AG04449 (cell line): ENCODE measurements at places on chromosomes 12 and 14.

DNA sequence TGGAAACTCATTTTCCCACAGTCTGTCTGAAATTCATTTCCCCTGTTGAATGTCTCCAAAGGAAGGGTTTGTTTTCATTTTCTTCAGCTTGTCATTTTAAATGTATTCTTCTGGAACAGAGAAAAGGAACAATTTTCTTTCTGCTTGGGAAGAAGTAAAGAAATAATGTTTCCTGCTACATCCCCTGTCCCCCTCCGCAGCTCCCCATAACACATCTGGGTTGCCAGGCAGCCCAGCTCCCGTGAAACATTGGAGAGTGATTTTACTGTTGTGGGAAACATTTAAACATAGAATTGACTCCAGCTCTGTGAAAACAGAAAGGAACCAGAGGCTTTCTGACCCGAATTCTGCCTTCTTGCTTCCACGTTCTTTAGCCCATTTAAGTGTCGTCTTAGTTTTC lies 159.5 kb downstream of the TMEM132C start:
- no peak for DNase-seq

- no peak for DNase-seq
These were observed 48.2 kb downstream of the PPM1H start for GRCh38 chr12:62886796-62887195.

- DNase-seq = peak; percentile 21
These were observed 874.9 kb downstream of the NRXN3 start for GRCh38 chr14:79044894-79045624.

- no peak for DNase-seq
These were observed 62.3 kb upstream of the EGLN3 start for GRCh38 chr14:34012978-34013720.

DNA sequence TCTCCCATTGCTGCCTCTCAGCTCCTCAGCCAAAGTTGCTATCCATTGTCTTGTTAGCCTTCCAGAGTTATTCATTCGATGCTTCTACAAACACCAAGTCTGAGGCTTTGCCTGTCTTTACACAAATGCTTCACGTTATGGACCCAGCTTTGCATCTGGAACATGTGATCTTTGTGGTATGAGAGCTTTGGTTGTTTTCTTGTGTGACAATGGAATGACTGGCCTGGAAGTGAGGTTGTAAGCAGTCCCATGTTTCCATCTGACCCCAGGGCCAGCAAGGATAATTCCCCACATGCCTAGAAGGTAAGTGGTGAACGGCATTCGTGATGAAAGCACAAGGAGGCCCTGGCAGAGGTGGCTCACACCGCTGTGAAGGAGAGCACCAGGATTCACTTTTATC lies 866.7 kb upstream of the TMEM132C start:
- DNase-seq = no peak

DNA sequence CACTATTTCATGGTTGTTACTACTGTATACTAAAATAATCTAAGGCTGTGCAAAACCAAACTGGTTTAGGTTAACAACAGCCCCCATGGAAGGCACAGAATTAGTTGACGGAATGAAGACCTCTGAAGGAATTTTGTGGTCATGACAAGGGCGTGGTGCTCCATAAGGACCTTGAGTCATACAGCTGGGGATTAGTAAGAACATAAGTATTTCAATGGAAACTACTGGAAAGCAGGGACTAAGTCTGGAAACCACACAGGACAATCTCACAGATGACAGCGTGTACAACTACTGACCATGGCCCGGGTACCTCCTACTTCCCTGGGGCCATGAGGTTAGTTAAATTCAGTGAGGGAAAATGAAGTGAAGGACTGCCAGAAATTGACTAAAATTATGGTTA lies 98.5 kb upstream of the PLEKHA5 start:
- DNase-seq = peak; percentile 34

DNA sequence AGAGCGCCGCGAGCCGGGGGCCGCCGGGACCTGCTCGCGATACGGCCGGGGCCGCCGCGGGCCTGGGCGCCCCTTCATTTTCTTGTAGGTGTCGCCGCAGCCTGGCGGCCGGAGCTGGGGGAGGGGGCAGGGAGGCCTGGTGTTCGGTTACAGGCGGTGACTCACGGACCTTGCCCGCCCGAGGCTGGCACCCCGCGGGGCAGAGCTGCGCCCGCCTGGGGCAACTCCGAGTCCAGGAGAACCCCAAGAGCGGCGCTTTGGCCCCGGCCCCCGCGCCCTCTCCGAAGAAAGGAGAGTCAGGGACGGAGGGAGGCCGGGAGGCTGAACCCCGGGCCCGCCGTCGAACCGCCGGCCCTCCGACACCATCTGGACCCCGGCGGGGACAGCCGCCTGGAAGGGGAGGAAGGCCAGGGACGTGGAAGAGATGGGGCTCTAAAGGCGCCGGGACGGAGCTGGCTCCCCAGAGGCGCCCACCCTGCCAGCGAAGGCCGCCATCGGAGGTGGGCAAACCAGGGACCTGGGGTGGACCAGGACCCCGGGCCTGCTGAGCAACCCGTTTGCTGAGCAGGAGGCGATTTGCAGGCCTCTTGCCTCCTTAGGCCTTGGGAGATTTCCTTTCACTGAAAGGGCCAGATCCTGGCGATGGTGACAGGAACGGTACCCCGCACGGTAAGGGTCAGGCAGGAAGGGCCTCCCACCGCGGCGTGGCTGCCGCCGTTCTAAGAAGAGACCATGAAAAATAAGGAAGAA lies 843 bp upstream of the NUAK1 start:
- DNase-seq = no peak

- no peak for DNase-seq
These were observed 32.2 kb upstream of the BHLHE41 start for GRCh38 chr12:26157001-26157400.

GRCh38 chr12:2652401-2653081 lies 142.2 kb upstream of the FKBP4 start:
- DNase-seq = no peak

- DNase-seq = no peak
These were observed 48.3 kb downstream of the SPATS2 start for GRCh38 chr12:49415521-49415970.

GRCh38 chr14:53613404-53614253 lies 343.0 kb downstream of the BMP4 start:
- DNase-seq = no peak

DNA sequence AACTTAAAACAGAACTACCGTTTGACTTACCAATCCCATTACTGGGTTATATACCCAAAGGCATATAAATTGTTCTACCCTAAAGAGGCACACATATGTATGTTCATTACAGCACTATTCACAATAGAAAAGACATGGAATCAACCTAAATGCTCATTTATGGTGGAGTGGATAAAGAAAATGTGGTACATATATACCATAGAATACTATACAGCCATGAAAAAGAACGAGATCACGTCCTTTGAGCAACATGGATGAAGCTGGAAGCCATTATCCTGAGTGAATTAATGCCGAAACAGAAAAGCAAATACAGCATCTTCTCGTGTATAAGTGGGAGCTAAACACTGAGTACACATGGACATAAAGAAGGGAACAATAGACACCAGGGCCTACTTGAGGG lies 31.8 kb downstream of the TMEM229B start:
- DNase-seq = no peak

- DNase-seq = no peak
These were observed 542.2 kb upstream of the USP15 start for GRCh38 chr12:61717986-61718385.

- no peak for DNase-seq
These were observed 715 bp downstream of the CACNB3 start for GRCh38 chr12:48818831-48819590.

DNA sequence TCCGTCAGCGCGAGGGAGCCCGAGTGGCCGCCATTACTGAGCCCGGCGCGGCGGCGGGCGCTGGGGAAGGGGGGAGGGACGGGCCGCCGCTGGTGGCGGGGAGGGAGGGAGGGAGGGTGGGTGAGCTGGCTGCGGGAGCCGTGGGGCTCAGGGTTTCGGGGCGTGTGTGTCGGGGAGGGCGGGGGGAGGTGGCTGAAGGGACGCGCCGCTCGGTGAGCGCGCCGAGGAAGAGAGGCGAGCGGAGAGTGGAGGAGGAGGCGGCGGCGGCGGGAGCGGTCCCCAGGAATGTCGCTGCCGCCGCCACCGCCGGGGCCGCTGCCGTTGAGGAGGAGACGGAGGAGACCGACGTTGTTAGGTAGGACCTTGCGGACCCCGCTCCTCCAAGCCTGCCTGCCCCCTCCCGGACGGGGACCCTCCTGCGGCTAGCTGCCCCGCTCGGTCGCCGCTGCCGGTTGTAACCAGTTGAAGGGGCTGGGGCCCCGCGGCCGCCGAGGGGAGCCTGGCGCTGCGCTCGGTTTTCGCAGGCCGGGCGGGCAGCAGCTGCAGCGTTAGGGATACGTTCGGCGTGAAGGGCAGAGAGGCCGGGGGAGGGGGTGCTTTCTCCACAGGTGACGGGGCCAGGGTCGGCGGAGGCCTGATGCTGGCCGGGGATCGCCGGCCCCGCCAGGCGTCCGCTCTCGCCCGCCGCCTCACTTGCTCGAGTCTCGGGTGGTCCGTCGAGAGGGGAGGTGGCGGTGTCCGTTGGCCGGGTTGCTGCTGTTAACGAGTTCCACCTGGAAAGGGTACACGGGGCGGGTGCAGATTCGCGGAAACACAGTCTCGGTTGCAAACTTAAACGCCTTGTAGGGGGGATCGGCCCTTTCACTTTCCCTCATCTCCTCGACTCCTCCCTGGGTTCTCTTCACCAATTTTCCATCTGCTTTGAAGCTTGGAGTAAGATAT lies at the start of gene ARHGAP5:
ARHGAP5 (plus strand) TSS at position 224 of the 942 bp plus-strand sequence. CDS start 13,366 bp downstream, outside the sequence.
- no peak for DNase-seq

- no peak for DNase-seq
These were observed 115.2 kb downstream of the C12orf75 start for GRCh38 chr12:105445649-105446048.

- DNase-seq = no peak
These were observed 249.7 kb downstream of the FOXG1 start for GRCh38 chr14:29016050-29016900.

DNA sequence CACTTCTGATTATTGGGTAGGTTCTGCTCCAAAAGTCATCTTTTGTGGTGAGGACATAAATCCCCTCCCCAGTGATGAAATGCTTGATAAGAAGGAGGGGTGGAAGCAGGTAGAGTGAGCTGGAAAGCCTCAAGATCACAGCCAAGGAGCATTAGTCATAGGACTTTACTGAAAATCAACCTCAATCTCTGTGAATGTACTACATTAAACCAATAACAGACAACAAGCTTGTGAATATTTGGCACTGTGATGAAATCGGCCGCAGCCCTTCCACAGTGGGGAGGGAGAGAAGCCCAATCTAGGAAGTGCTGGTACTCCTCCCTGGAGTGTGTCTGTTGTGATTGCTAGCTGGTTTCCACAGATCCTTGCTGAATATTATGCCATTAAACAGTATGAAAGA lies 41.2 kb upstream of the PTCSC3 start:
- DNase-seq = no peak

- no peak for DNase-seq
These were observed 13.3 kb downstream of the TNS2 start for GRCh38 chr12:53062977-53063707.

- no peak for DNase-seq
These were observed 1241.6 kb upstream of the USP15 start for GRCh38 chr12:61018571-61018970.

DNA sequence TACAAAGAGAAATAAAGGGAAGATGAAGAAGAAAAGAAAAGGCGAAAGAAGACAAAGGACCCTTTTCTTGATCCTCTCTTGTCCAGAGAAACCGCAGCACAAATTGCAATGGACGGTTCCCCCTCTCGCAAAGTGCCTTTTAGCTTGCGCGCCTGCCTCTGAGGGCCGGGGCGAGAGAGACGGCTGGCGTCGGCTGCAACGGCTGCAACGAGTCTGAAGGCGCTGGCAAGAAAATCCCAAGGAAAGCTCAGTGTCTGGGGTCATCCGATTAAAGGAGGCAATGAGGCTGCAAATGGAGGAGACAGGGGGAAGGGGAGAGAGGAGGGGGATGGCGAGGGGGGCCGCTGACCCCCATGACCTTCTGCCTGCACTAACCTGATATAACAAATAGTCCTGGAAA lies 671.5 kb downstream of the MED13L start:
- DNase-seq = no peak

GRCh38 chr14:58280954-58281787 lies 17.2 kb upstream of the ARID4A start:
- peak; percentile 80 for DNase-seq

GRCh38 chr12:107032266-107032665 lies 45.3 kb upstream of the MTERF2 start:
- DNase-seq = no peak

GRCh38 chr12:90233168-90234100 lies 524.8 kb upstream of the ATP2B1 start:
- no peak for DNase-seq

DNA sequence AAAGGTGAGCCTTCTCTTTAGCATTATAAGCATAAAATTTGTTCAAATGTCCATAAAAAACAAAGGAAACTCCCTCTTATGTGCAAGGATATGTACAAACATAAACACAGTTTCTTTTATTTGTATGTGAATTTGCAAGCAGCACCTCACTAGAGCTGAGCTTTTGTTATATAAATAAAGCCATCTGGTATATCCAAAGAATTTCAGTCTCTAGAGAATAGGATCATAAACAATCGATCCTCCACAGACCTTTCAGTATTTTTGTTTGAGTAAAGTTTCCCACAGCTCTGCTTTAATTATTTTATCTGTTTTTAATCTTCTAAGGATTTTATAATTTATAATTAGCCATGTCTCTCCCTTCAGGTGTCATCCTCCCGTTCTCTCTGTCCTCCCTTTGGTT lies 89.2 kb downstream of the OTOGL start:
- DNase-seq = no peak

GRCh38 chr12:121811434-121812319 lies 7.9 kb downstream of the SETD1B start:
- DNase-seq = no peak

DNA sequence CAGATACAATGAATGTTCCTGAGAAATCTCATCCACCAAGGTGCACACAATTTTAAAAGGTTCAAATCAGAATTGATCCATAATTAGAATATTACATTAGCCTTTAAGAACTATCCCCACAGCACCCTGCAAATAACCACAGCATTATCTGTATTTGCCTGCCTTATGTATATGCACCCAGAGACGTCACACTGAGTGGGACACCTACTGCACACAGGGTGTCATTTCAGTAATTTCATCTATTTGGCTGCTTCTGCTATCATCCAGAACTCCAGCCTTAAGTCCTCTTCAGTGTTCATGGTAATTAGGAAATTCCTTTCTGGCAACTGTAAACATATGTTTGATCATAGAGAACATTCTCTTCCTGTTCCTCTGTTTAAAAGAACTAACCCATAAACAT lies 298.4 kb downstream of the SYT1 start:
- no peak for DNase-seq

DNA sequence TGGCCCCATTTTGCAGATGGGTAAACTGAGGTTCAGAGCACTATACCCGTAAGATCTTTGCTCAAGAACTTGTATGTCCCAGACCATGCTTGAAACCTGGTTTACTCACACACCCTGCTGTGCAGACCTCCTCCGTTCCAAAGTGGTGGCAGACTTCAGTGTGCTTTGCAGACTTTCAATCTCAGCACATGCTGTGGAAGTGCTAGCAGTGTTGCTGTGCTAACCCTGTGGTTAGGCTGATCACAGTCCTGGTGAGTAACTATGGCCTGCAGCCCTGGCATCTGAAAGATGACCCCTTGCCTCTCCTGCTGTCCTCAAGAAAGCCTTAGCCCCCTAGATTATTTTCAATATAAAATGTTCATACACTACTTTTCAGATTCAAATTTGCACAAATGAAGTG lies 450.6 kb downstream of the DPF3 start:
- DNase-seq = no peak

GRCh38 chr12:126033751-126034150 lies 968.5 kb downstream of the AACS start:
- no peak for DNase-seq

GRCh38 chr12:56258820-56259183 lies 618 bp upstream of the ANKRD52 start:
- no peak for DNase-seq

- no peak for DNase-seq
These were observed 10.0 kb upstream of the CSRP2 start for GRCh38 chr12:76888775-76889174.
